Panc1 (cell line): ENCODE measurements at places on chromosomes 6 and 20.
A peak's percentile ranks its signal among the peaks of the same experiment; 100 is the strongest.

DNA sequence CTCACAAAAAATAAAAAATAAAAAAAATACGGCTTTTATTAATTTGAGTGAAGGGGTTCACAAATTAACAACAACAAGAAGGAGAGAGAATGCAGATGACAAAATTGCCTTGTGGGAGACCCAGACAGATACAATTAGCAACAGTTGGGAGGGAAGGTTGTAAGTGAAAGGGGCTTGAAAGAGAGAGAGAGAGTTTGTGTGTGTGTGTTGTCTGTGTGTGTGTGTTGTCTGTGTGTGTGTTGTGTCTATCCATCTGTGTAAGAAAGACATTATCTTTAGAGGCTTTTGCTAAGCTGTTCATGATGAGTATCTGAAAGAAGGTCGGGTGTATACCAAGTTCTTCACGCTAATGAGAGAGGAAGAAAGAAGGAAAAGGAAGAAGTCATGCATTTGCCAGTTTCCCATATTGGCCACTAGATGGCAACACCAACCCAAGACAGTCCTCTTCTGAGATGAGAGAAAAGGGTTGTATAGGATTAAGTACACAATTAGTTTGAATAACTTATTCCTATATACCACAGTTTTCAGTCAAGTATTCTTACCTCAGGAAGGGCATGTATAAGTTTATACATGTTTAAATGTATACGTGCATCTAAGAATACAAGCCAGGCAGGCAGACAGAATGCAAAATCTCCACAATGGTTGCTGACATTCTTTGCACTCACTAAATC is 63.7 kb upstream of the CD2AP start:
- peak; percentile 61 for DNase-seq

DNA sequence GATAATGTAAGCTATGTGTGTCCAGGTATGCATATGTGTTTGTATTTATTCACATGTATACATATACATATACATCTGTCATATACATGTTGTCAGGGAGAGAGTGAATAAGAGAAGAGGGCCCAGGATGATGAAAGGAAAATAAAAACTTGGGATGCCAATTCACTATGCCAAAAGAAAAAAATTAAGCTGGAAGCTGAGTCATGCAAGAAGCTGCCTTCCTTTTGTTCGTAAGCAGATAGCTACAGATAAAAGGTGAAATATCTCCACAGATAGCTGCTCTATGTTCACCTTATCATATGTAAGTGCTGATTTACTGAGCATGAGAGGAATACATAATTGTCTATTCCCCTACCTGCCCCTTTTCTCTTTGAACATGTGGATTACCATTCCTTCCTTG is 579.9 kb downstream of the EPM2A start:
- no peak for DNase-seq

- DNase-seq = no peak
These were observed 1.2 kb downstream of the TREML2 start for GRCh38 chr6:41199552-41200246.

DNA sequence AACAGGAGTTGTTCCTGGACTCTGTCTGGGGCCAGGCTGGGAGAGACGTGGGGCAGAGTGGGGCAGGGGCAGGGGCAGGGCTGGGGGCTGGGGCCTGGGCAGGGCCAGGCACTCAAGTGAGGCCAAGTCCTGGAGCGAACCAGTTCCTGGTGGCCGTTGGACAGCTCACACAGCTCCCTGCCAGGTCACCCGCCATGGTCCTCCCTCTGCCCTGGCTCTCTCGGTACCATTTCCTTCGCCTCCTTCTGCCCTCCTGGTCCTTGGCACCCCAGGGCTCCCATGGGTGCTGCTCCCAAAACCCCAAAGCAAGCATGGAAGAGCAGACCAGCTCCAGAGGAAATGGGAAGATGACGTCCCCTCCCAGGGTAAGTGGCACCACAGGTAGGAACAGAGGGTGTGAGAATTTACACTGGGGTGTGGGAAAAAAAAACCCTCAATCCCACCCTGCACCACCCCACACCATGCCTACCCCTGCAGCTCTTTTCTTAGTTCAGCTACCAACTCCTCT is at the start of gene MCCD1:
TSS of gene MCCD1 (plus strand) at position 142 of the 508 bp plus-strand sequence. CDS start at position 195, 53 bp downstream.
- DNase-seq = no peak

GRCh38 chr6:39494998-39495397 is 172.5 kb upstream of the KCNK16 start:
- no peak for DNase-seq

- no peak for DNase-seq
These were observed 230.2 kb upstream of the FOXQ1 start for GRCh38 chr6:1081551-1082284.

DNA sequence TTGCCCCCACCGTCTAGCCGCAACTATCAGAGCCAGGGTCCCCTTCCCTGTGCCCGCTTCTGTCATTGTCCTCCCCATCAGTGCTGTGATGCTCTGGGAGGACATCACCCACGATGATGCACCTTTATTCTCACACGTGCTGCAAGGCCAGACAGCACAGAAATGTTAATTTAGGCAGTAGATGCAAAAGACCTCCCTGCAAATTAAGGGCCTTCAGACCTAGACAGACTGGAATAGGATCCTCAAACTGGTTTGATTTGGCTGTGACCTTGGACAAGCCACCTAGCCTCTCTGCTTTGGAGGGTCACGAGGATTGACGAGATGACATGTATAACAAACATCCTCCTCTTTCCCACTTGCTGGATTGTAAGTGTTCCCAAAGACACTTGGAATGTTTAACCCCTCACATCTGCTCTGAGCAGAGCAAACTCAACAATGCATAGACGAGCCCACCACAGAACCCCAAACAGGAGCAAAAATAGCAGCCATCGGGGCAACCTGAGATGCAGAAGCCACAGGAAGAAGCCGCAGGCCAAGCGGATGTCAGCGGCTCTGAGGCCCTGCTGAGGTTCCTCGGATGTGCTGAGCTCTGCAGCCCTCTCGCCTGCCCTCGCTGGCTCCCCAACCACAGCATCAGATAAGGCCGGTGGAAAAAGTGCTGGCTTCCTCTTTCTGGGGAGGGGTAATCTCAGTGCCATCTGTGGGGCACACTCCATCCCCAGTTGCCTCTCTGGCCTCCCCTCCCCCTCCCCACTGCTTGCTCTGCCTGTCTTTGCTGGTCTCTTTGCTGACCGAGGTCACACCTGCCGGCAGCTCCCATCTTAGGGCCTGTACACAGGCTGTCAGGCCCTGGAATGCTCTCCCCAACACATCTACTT is 35.3 kb downstream of the TOX2 start:
- no peak for DNase-seq

DNA sequence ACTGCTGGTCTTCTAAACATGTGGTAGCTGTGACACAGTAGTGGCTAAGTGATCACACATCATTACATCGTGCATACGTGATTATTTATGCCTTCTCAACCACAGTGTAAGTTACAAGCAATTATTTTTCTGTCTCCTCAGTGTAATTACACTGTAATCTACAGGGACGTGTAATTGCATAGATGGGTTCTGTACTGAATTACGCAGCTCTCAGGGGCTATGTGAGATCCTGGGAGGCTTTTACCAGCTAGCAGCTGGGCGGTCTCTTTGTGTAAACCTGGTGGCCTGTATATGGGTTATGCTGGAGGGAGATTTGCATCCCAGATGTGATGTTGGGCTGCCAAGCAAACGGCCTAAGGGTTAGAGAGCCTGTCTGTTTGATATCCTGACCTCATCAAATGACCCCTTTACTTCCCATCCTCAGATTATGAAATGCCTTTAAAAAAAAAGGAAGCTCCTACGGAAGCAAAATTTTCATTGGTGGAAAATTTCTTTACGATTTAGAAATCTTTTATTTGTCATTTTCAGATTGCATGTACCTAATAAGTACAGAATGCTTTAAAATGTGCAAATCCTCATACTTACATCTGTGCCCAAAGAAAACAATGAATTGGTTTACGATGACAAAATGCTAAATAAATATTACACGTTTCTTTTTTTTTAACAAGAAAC is 402.8 kb upstream of the JAG1 start:
- no peak for DNase-seq
